Endothelial cell of umbilical vein (primary cell): ENCODE measurements at places on chromosomes 4 and X.

DNA sequence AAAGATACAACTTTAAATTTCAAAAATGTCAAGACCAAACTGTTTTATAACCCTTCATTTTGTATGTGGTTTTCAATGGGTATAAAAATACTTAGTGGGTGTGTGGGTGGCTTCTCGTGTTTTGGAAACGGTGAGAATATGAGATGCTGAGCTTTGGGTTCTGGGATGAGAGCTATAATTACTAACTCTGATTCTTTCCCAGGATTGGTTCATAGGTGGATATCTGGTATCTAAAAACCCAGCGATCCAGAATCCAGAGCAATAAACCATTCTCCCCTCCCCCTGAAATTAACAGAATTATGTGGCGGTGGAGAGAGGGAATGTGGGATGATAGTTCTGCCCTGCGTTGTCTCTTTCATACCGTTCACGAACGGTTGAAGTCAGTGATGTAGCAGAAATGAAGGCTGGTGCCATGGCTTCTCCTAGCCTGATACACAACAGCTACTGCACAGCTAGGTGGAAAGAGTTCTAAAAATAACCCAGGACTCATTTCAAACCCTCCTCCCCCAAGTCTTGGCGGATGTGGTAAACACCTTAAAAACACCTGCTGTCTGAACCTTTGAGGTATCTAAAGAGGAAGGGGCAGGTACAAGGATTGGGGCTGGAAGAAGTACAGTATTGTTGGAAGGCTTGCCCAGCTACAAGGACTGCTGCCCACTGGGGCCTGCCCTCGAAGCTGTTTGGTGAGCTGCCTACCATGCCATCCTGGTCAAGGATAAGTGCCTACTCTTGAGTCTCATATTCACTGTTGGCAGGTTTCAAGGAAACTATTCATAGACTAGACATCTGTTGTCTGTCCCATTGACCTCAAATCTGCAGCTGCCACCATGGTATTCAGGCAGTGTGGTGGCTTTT, 44.5 kb downstream of the SEPTIN11 start:
- no peak overlapping the region for H3K4me3 ChIP-seq
- DNase-seq, result no peak
- no peaks in the 10 kb centered on the region for H3K27me3 ChIP-seq

- H3K4me1 ChIP-seq, result peaks cover 23% of the 10 kb centered on the region
- no peak overlapping the region for H3K27ac ChIP-seq
- H3K27me3 ChIP-seq, result no peaks in the 10 kb centered on the region
- DNase-seq, result peak; percentile 9
Measured at GRCh38 chr4:16161851-16162408, 64.3 kb downstream of the TAPT1 start.

- H3K4me1 ChIP-seq, result no peaks in the 10 kb centered on the region
- peak; percentile 71 for DNase-seq
- no peaks in the 10 kb centered on the region for H3K36me3 ChIP-seq
- peak overlapping the region; percentile 8 for H3K27ac ChIP-seq
- no peak overlapping the region for H3K4me3 ChIP-seq
Measured at GRCh38 chrX:29419774-29420553, 795.4 kb upstream of the MAGEB2 start.

GRCh38 chrX:43666311-43666912, 10.3 kb downstream of the MAOA start:
- H3K27me3 ChIP-seq, result no peaks in the 10 kb centered on the region
- no peak overlapping the region for H3K4me3 ChIP-seq
- H3K27ac ChIP-seq, result no peak overlapping the region
- H3K36me3 ChIP-seq, result no peaks in the 10 kb centered on the region

DNA sequence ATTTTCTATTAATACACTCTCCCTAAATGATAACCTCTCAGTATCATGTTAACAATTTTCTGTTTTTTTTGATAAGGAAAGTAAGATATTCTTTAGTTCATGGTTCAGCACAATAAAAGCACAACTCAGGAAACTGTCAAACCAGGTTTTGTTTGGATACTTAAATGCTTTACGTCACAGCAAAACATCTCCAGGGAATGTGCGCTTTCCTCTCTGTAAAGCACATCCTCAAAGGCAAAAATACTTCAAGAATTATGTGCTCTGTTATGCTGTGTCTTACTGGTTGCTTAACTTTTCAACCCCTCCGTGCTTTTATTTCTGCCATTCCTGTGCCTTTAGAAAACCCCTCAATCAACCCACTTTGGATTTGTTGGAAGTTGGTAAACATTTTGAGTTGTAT, 27.8 kb downstream of the SNX25 start:
- DNase-seq, result peak; percentile 50
- no peak overlapping the region for H3K27ac ChIP-seq
- peaks cover 3% of the 10 kb centered on the region for H3K4me1 ChIP-seq

DNA sequence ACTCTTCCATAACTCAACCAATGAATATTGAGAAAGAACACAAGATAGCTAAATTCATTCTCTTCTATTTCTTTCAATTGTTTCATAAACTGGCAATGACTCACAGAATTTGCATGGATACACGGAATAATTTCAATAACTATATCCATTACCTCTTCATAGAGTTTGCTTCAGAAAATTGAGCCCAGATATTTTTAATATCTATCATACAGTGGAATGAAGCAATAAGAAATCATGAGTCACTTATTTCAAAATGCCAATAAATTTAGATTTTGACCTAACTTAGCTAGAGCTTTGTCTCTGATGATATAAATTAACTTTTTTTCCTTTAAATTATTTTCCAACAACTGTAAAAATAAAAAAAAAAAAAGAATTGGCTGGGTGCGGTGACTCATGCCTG, 22.2 kb upstream of the MANBA start:
- no peaks in the 10 kb centered on the region for H3K4me1 ChIP-seq
- no peaks in the 10 kb centered on the region for H3K27me3 ChIP-seq
- no peaks in the 10 kb centered on the region for H3K36me3 ChIP-seq

- no peaks in the 10 kb centered on the region for H3K36me3 ChIP-seq
- no peak overlapping the region for H3K4me3 ChIP-seq
- no peaks in the 10 kb centered on the region for H3K27me3 ChIP-seq
- H3K27ac ChIP-seq, result no peak overlapping the region
Measured at GRCh38 chrX:72126048-72126415, 5.7 kb downstream of the RTL5 start.

GRCh38 chrX:4674028-4674782, 960.8 kb upstream of the PRKX start:
- no peak overlapping the region for H3K4me3 ChIP-seq
- H3K4me1 ChIP-seq, result no peaks in the 10 kb centered on the region
- H3K27ac ChIP-seq, result no peak overlapping the region
- no peak for DNase-seq

GRCh38 chrX:123223409-123223808, 39.3 kb downstream of the GRIA3 start:
- H3K4me3 ChIP-seq, result no peak overlapping the region
- DNase-seq, result no peak
- no peaks in the 10 kb centered on the region for H3K4me1 ChIP-seq
- H3K27me3 ChIP-seq, result no peaks in the 10 kb centered on the region
- no peaks in the 10 kb centered on the region for H3K36me3 ChIP-seq
- no peak overlapping the region for H3K27ac ChIP-seq

DNA sequence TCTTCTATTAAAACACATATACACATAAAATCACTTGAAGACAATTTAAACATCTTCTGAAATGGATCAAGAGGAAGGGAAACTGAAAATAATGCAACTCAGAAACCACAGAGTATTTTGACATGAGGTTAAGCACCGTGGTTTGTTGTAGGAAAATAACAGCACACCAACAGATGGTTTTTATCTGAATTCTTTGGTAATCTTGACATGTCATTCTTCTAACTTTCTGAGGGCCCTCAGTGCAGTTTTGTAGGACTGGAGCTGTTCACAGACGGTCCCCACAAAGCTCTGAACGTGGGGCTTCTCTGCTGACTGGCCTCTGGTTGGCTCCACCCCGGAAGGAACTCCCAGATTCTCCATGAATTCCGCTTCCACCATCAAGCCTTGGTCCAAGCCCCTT, 16.0 kb upstream of the TLR8 start:
- DNase-seq, result no peak
- H3K36me3 ChIP-seq, result no peaks in the 10 kb centered on the region
- H3K27me3 ChIP-seq, result no peaks in the 10 kb centered on the region
- no peaks in the 10 kb centered on the region for H3K4me1 ChIP-seq

DNA sequence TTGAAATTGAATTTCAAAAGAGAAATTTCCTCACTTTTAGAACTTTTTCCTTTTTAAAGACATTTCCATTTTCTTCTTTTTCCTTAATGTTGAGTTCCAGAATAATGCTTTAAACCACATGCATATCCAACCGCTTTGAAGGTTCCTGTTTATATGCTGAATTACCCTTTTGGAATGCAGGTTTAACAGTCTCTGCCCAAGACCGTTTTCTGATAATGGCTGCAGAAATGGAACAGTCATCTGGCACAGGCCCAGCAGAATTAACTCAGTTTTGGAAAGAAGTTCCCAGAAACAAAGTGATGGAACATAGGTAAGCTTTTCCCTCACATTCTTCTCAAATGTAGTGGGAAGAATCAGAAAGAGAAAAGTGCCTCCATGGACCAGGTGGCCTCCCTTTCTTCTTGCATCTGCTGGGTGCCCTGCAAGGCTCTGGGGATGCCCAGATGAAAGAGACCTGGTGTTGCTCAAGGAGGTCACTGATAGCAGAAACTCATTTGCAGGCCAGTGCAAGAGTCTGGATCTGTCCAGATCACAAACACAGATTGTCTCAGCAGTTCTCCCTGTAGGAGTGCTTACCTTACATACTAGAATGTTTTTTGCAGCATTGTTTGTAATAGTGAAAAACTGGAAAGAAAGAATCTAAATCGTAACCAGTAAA, 42.9 kb downstream of the MOSPD2 start:
- H3K36me3 ChIP-seq, result peaks cover 3% of the 10 kb centered on the region
- no peak overlapping the region for H3K4me3 ChIP-seq
- DNase-seq, result peak; percentile 17
- H3K27ac ChIP-seq, result no peak overlapping the region
- peaks cover 6% of the 10 kb centered on the region for H3K4me1 ChIP-seq
